ENCODE measurements at places on chromosomes 12 and 14.
A peak's percentile ranks its signal among the peaks of the same experiment; 100 is the strongest.

DNA sequence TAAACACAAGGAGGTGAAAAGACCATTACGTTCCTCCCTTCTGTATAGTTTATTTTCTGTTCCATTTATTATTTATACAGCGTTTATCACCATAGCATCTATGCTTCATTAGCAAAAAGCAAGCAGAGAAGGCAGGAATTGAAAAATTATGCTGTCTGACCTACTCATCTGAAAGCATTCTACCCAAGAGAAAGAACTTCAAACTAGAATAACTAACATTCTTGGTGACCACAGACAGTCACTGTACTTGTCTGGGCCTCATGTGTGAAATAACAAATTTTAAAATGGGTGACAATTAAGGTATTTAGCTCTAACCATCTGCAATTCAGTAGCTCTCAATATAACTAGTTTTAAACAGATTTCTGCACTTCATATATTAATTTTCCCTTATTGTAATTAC lies 29.3 kb upstream of the PDE3A start:
- no peak for DNase-seq

DNA sequence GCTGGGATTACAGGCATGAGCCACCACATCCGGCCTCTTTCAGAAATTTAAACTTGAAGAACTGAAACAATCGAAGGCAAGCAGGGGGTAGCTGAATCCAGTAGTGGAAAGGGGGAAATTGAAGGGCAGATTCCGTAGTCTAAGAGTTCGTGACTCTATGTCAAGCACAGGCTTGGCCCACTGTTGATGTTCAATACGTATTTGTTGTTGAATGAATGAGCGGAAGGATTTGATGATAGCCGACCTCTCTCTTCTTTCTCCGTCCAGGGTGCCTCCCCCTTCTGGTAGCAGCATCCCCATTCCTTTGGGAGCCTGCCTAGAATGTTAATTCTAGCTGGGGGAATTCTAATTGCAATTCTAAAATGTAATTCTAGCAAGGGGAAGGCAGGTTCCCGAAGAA lies 59.8 kb upstream of the MED13L start:
- DNase-seq, result no peak

DNA sequence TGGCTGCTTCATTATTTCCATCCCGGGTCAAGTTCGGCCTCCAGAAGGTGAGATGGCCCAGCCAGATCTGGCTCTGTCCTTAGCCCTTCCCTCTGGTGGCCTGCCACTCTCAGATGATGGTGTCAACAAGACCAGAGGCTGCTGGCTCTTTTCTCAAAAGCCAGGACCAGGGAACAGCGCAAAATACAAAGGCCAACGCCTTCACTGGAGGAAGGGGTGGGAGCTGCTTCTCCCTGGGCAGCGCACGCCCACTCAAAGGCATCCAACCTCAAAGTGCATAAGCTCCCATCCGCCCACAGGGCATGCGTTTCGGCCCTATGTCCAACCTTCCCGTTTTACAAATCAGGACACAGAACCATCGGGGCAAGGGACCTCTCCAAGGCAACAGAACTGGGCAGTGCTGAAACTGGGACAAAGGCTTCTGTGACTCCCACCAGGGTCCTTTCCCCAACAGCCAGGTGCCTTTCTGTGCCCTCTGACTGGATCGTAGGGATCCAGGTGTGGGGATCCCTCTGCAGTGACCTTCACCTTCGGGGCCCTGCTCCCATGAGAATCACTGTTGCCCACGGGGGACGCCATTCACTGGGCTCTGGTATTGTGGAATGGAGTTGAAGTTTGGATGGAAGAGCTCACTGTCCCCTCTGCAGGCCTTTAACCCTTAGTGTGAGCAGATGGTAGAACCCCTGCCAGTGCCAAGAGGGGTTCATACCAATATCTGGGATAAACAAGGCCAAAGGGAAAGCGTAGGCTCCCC lies 76.8 kb downstream of the NINJ2 start:
- no peak for DNase-seq

GRCh38 chr12:65443038-65443437 lies 164.6 kb downstream of the MSRB3 start:
- DNase-seq, result no peak

DNA sequence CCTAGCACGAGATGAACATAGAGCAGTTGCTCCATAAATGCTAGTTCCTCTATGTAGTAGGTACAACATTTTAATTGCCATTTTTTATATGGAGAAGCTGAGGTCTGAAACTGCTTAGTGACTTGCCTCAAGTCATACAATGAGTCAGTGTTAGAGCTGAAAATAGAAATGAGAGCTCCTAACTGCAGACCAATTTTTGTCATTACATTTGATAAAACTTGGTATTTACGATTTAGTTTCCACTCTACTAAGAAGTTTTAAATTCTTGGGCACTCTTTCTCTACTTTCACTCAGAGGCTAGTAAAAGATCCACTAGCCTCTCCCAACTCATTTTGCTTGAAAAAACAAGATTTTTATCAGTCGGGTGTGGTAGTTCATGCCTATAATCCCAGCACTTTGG lies 8.1 kb upstream of the TMED10 start:
- no peak for DNase-seq

DNA sequence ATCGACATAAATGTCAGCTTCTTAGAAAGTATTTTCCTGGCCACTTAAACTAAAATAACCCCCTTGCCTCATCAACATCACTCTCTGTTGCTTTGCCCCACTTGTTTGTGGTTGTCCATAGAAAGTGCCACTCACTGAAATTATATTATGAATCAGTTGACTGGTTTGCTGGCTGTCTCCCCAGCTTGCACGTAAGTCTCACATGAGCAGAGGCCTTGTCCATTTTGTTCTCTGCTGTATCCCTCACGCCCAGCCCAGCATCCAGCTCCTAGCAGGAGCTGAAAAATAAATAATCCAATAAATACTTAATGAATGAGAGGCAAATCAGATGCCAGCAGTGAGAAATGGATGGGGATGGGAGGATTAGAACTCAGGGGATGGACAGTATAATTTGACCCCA lies 159.3 kb downstream of the KSR2 start:
- DNase-seq, result no peak

DNA sequence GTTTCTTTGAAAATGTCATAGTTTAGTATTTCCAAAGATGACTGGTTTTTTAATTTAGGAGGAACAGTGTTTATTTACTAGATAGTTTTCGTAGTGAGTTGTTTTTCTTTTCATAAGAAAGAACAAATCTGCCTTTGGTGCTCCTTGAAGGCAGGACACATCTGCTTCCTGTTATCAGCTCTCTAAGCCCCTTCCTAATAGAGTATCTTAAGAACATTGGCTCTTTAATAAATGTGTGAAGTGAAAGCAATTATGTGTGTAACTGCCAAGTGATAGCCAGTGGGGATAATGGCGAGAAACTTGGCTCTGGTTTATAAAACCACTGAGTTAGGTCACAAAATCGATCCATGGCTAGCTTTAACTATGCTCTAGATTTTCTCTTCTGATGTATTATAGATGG lies 23.5 kb upstream of the PPFIBP1 start:
- no peak for DNase-seq

DNA sequence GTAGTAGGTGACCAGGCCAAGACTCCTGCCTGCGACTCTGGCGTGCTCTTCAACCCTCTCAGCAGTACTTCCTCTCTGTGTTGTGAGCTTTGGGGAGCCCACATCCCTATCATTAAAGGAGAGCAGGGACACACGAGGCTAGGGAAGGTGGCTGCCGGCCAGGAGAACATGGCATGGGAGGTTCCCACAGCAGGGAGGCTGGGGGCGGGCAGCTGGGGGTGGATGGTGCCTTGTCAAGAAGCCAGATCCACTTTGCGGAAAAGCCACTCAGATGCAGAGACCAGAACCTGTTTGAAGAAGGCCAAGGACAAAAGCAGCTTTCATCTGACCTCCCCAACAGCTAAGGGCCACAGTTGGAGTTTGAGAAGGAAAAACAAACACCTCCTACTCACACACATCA lies 198.6 kb downstream of the BCL11B start:
- no peak for DNase-seq

DNA sequence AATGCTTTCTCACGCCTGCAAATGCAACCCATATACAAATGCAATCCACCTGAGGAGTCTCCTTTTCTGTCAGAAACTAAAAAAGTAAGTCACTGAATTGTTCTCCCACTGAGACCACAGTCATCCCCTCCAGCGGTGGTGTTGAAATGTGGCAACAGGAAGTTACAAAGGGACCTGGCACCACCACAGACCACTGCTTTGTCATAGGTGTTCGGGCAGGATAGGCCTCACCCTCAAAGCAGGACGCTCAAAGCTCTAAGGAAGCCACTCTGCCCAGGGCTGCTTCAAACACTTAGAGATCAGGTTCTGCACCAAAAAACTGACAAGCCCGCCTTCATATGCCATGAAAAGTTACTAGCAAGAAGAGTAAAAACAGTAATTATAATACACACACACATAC lies 11.3 kb downstream of the PHLDA1 start:
- no peak for DNase-seq

DNA sequence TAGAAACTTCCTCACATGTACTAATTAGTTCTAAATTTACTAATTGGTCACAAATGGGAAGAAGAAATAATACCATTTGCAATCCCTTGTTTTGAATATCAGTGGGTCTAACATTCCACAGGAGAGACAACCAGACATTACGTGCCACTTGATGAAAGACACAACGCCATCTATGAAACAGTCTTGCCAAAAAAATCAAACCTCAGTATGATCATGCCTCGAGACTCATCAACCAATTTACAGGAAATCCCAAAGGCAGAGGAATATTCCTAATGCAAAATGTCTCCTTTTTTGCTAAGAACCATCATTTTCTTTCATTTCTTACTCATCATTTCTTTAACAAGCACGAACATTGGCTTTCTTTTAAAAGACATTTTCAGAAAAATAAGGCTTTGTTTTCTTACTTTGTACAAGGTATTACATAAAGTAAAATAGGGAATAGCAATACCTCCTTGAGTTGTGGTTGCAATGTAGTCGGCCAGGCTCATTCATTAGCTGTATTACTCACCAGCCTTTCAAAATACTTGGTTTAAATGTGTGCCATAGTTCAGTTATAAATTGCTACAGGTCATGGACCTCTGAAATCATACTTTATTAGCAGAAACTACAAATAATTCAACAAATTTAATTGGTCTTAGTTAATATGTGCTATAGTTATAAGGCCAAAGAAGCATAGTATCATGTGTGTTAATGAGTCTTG lies 436.2 kb upstream of the FLRT2 start:
- DNase-seq, result no peak

DNA sequence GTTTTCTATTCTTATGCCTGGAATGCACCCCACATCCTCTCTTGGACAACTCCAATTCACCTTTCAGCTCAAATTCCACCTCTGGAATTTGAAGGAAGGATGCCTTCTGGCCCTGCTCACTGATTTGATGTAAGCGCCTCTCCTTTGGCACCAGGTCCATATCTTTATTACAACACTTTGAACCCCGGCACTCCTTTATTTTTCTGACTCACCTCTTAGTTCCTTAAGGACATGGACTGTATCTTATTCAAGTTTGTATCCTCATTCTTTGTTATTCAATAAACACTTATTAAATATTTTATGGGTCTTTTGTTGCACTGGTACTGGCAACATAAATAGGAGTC lies 3.1 kb downstream of the GALC start:
- DNase-seq, result no peak

DNA sequence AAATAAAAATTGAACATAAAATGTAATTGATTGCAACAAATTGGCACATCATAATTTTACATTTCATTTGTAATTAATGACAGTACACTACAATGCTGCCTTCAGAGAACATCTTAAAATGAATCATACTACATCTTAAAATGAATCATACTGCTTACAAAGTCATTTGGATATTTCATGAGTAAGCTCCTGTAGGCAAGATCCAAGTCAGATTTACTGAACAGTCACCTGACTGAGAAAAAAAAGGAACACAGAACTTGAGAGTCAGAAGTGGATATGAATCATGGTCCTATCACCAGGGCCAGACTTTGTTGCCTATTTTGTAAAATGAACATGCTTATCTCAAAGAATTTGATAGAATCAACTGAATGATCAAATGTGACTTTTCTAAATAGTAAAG lies 32.7 kb upstream of the FBLN5 start:
- DNase-seq, result no peak

DNA sequence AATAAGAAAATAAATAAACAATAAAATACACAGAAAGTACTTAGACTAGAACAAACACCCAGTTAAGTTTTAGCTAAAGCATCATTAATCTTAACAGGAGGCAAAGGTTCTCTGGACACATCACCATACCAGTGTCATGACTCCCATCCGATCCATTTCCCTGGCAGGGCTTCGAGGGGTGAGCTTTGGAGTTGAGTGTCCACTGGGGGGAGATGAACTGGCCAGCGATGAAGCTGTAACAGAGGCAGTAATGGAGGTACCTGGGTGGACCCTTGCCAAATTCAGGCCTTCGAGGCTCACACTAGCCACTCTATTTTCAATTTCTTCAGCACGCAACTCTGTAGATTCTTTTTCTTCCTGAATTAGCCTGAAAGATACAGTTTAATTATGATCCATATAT lies 269.5 kb downstream of the ACSS3 start:
- no peak for DNase-seq

GRCh38 chr12:93419388-93420034 lies 22.2 kb downstream of the UBE2N start:
- no peak for DNase-seq

GRCh38 chr12:8746046-8746445 lies 48.3 kb downstream of the RIMKLB start:
- DNase-seq, result no peak

GRCh38 chr14:94088516-94088915 lies 7.4 kb downstream of the IFI27L1 start:
- DNase-seq, result no peak

GRCh38 chr12:57898308-57898970 lies 42.9 kb upstream of the ATP23 start:
- DNase-seq, result no peak

DNA sequence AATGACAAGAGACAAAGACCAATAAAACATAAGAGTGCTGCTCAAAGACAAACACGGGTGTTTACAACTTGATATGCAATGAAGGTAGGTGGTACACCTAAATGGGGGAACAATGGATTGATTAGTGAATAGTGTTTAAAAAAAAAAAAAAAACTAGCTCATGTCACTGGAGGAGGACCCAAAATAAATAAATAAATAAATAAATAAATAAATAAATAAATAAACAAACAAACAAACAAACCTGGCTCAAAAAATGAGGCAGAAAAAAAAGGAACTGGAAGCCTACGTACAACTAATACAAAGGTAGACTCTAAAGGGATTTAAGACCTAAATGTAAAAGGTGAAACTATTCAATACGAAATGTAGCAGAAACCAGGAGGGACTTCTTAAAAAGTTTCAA lies 18.6 kb downstream of the NAP1L1 start:
- DNase-seq, result no peak

DNA sequence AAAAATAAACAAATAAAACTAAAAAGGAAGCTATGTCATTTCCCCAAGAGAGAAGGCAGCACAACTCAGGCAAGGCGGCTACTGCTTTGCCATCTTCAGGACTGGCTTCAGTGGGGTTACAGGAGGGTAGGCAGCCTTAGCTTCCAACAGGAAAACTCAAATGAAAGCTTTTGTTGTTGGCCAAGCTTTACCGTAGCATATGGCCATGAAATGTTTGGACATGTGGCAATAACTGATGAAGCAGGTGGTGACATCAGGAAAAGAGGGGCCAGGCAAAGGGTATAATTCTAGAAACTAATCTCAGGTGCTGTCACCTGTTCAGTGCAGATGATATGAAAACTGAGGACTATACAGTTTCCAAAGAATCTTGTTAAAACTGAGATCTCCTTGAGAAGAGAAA lies 22.8 kb upstream of the NPFF start:
- DNase-seq, result peak; percentile 84
